A549 (cell line): ENCODE measurements at places on chromosomes 12 and 14.
A peak's percentile ranks its signal among the peaks of the same experiment; 100 is the strongest.

GRCh38 chr12:101563212-101563611, 31.6 kb upstream of the MYBPC1 start:
- DNase-seq = no peak

DNA sequence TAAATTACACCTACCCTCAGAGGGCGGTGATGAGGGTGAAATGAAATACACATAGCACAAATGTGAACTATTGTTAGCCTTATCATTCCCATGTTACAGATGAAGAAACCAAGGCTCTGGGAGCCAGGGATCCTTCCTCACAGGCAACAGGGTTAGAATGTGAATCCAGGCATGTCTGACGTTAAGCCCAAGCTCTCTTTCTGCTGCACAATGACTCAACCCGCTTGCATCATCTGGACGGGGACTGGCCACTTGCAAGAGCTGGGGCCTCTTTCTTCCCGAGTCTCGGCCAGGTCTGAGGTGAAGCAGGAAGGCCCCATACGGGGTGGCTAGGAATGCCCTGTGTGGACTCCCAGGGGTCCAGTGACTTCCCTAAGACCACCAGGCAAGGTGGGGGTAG, 105.2 kb downstream of the RBM19 start:
- peak; percentile 60 for DNase-seq

DNA sequence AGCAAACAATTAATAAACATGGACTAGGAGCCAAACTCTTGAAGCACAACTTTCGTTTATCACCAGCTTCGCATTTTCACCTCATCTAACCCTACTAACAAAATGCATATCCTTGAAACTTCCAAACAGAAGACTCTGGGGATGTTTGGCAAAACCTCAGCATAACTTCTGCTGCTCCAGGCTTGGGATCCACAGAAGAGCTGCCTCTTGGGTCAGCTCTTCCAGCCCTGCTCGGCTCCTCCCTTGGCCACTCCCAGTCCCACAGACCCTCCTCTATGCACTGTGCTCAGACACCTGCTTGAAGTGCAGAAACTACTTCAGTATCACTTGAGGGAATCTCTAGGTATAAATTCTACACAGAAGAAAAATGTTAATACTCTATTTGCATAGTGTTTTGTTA, 110.0 kb upstream of the AMIGO2 start:
- DNase-seq = peak; percentile 27

DNA sequence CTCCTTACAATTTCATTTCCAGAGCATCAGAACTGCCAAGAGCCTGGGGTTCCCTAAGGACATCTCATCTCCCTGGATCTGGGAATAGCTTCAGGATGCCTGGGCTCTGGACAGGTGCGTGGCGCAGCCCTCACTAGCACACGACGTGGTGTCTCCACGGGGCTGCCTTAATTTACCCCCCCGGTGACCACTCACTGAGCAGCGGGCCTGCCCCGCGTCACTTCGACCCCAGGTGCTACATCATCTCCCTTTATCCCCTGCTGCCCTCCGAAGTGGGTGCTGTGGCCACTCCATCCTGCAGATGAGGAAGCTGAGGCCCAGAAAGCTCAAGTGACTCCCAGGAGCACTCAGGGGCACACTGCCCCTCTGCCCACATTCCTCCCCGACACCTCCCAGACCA, 177.8 kb upstream of the SFSWAP start:
- no peak for DNase-seq

- DNase-seq = no peak
These were observed 10.0 kb downstream of the SFSWAP start for GRCh38 chr12:131720921-131721320.

GRCh38 chr12:92432724-92433441, 269.9 kb upstream of the PLEKHG7 start:
- DNase-seq = no peak

- DNase-seq = no peak
These were observed 37.5 kb upstream of the DAAM1 start for GRCh38 chr14:59150990-59151389.

DNA sequence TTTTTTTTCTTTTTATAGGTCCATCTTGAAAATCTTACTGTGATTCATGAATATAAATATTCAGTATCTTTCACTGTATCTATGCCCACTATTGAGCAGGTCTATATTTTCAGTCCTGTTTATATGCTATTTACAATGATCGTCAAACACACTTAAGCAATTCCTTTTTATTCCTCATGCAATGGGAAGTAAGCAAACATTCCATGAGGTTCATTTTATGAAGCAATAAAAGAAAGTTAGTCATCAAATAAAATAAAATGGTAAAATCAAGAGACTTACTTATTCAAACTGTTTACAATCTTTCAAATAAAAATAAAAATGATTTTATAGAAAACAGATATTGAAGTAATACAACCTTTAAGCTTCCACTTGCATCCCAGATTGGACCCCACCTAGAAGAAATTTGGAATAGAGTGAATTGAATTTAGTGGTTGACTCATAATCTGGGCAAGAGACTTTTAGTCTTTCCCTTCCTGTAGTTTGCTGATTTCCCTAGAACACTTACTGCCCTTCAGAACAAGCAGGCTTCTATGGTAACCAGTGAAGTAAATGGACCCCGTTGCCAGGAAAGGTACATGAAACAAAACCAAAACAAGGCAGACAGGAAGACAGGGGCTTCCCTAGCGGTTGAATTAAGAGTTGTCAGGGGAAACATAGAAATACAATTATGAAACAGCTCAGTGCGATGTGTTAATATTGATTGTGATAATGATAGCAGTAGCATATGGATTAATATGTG, 241.0 kb upstream of the ATP2B1 start:
- peak; percentile 71 for DNase-seq

GRCh38 chr12:52147367-52147963, 44.3 kb downstream of the KRT80 start:
- DNase-seq = peak; percentile 96

DNA sequence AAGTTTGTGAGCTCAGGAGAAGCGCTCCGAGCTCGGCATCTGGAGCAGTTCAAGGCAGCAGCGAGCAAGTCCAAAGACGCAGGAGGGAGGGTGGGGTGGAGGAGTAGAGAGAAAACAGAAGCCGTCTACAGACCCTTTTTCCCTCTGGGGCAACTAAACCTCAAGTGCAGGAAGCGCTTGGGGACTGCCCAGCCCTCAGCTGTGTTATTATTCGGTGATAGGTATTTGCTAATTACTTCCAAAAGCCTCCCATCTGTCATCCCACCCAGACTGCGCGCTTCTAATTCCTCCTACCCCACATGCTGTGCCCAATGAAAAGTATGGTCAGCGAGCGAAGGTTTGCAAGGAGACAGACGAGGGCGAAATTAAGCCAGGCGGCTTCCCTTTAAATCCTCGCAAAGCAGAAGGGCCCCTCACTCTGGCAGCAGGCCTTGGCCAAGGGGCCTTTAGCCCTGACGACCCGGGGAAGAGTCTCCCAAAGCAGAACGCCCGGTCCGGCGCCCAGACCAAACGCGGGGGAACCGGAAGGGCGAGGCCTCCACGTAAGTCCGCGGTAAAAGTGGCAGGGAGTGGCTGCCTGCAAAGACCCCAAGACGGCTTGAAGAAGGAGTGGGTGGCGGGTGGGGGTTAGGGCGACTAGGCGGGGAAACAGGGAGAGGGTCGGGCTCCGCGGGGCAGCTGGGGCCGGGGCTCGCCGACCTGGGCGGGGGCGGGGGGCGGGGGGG, 507 bp upstream of the CD9 start:
- no peak for DNase-seq
